Body of pancreas (tissue), 4 donors: ENCODE measurements at places on chromosomes 7 and 10. TPM values are rescaled to one million over a fixed set of nuclear protein-coding genes. Genes with fewer than 3 reads are reported as not detected.

ZNF425 gene
- total RNA-seq = 0.33 TPM

MARVELD1 gene
- total RNA-seq = 6.5 TPM

KCND2 gene
- total RNA-seq = 0.52 TPM

RPEL1 gene
- not detected for total RNA-seq

STOX1 gene
- total RNA-seq = 4.0 TPM

DNA sequence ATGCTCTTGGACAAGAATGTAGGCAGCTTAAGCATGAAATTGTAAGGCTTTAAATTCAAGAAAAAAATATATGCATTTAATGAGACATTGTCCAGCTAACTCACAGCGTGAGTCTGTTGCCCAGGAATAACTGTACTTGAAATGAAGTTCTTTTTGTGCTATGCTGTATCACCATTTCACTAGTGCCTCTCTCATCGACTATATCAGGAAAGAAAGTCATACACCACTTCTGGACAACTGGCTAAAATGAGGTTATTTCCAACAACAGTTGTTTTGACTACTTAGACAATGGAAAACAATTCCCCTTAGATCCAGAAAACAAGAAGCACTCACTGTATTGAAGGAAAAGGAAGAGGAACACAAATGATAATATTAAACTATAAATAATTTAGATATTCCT is 251.8 kb downstream of the CRPPA start:
- H3K27me3 ChIP-seq = no peaks in the 10 kb centered on the region
- no peak overlapping the region for H3K27ac ChIP-seq
- DNase-seq = no peak
- no peak overlapping the region for H3K4me3 ChIP-seq
- no peaks in the 10 kb centered on the region for H3K36me3 ChIP-seq

DNA sequence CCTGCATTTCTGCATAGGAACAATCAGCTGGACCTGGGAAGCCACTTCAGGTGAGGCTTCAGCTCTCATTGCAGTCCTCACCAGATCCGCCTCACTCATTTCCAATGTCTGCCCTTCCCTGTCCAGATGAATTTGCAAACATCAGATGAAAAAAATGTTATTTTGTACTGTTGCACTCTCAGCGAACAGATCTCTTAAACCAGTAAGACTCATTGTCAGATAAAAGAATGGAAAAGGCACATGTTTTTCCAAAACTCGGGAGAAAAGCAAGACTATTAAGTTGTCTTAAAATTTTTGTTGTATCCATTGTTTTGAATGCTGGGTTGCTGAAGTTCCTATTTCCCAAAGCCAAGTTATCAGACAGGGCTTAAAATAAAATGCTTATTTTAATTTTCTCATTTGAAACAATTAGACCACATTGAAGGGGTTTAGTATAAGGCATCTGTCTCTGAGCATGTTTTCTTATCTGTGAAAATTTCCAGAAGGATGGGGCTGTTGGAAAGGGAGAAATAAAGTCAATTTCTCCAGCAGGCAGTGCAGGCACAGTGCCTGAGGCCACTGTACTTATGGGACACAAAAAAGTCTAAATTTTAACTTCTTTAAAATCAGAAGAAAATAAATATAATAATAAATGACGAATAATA is 396.8 kb downstream of the KCNMA1 start:
- H3K36me3 ChIP-seq = no peaks in the 10 kb centered on the region
- H3K4me1 ChIP-seq = peaks cover 6% of the 10 kb centered on the region
- no peak overlapping the region for H3K4me3 ChIP-seq
- no peak overlapping the region for H3K27ac ChIP-seq
- no peaks in the 10 kb centered on the region for H3K27me3 ChIP-seq

DNA sequence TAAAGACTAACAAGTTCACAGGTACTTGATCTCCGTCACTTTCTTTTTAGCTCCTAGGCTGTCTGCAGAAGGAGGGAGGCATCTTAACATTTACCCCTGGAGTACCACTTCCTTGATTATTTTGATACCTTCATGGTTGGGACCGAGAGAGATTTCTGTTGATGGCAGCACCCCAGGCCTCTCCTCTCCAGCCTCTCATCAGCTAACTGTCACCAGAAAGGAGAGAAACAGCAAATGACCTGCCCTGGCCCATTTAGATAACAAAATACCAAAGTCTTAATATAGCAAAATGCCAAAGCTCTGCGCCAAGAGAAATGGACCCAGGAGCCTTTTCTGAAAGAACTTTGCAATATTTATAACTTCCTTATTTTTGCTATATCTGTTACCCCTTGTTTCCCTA is 30.0 kb upstream of the KLHL7 start:
- no peaks in the 10 kb centered on the region for H3K36me3 ChIP-seq
- H3K4me3 ChIP-seq = no peak overlapping the region
- H3K27ac ChIP-seq = no peak overlapping the region
- DNase-seq = no peak
- peaks cover 32% of the 10 kb centered on the region for H3K4me1 ChIP-seq

DNA sequence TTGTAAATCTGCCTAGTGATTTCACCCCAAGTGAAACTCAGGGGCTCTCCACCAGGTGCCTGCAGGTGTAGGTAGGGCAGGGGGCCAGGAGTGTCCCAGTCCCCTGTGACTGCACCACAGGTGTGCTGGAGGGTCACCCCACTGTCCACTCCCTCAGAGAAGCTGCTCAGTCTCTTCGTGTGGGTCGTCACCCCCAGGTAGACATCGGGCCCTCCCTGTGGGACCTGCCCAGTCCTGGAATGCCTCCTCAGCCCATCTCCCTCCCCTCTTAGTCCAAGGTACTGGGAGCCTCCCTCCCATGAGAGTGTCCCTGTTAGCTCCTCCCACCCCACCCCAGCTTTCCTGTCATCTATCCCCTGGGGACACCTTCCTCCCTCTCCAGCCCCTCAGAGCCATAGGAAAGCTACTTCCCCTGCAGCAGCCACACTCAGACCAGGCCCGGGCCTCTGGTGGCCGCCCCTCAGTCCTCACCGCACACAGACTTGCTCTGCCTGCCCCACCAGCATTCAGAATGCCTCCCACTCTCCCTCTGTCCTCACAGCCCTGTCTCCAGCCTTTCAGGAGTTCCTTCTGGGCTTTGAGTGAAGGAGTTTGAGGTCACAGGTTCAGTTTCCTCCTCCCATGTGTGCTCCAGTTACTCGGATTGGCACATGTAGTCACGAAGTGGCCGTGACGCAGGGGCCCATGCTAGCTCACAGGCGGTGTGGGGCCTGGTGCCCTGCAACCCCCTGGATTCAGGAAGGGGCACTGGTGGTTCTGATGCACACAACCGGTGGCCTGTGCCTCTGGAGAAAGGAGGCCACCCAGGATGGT is 5.1 kb downstream of the ALOX5 start:
- H3K36me3 ChIP-seq = no peaks in the 10 kb centered on the region
- H3K4me3 ChIP-seq = no peak overlapping the region
- H3K27me3 ChIP-seq = no peaks in the 10 kb centered on the region
- H3K4me1 ChIP-seq = peaks cover 18% of the 10 kb centered on the region
- DNase-seq = no peak

GRCh38 chr7:73918926-73919693 is 58.2 kb downstream of the TMEM270 start:
- no peak overlapping the region for H3K27ac ChIP-seq
- no peaks in the 10 kb centered on the region for H3K36me3 ChIP-seq
- no peak for DNase-seq
- H3K4me1 ChIP-seq = no peaks in the 10 kb centered on the region
- no peak overlapping the region for H3K4me3 ChIP-seq
- no peaks in the 10 kb centered on the region for H3K27me3 ChIP-seq

DNA sequence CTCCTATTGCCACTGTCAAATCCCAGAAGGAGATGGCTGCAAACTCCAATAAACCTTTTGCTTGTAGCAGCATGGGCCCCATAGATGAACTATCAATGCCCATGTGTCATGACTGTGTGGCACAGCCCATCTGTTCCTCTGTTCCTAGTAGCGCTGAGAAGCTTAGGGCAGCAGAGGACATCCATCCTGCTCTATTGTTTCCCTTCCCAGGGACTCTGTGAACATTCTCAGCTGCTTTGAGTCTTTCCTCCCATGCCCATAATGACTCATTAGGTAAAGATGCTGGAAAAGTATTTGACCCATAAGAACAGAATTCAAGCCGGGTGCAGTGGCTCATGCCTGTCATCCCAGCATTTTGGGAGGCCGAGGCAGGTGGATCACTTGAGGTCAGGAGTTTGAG is 28.3 kb downstream of the STMP1 start:
- H3K27ac ChIP-seq = no peak overlapping the region
- peaks cover 1% of the 10 kb centered on the region for H3K36me3 ChIP-seq
- no peak for DNase-seq
- no peaks in the 10 kb centered on the region for H3K4me1 ChIP-seq
- no peaks in the 10 kb centered on the region for H3K27me3 ChIP-seq

DNA sequence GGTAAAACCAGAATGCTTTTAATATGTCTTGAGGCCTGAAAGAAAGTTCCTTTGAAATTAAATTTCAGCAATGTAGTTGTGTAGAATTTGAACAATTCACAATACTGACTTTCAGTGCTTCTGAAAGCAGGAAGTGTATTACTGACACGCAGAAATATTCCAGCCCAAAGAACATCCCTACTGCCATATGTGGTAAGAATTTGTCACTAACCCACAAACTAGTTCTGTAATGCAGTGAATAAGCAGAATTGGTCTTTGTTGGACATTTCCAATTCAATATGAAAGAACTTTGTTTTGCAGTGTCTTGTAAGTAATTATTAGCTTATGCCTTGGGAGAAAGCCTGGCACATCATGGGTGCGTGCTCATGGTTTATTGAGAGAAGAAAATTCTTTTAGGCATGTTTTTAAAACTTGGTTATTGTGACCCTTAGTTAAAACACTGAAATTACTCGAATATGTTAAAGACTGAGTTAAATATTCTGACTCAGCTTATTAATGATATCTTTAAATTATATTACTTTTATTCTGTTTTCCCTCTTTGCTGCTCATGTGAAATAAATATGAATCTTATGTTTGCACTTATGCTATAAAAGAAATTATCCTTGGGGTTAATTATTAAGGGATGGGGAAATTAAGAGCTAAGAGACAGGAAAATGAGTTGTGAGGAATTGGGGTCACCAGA is 33.4 kb downstream of the PTPN12 start:
- H3K27me3 ChIP-seq = no peaks in the 10 kb centered on the region
- no peak for DNase-seq
- no peaks in the 10 kb centered on the region for H3K4me1 ChIP-seq
- peaks cover 4% of the 10 kb centered on the region for H3K36me3 ChIP-seq
- H3K4me3 ChIP-seq = no peak overlapping the region
- no peak overlapping the region for H3K27ac ChIP-seq

- no peak overlapping the region for H3K27ac ChIP-seq
- no peaks in the 10 kb centered on the region for H3K36me3 ChIP-seq
- no peaks in the 10 kb centered on the region for H3K27me3 ChIP-seq
- no peak for DNase-seq
- H3K4me1 ChIP-seq = peaks cover 12% of the 10 kb centered on the region
Measured at GRCh38 chr7:39647816-39648215, 24.4 kb downstream of the RALA start.

DNA sequence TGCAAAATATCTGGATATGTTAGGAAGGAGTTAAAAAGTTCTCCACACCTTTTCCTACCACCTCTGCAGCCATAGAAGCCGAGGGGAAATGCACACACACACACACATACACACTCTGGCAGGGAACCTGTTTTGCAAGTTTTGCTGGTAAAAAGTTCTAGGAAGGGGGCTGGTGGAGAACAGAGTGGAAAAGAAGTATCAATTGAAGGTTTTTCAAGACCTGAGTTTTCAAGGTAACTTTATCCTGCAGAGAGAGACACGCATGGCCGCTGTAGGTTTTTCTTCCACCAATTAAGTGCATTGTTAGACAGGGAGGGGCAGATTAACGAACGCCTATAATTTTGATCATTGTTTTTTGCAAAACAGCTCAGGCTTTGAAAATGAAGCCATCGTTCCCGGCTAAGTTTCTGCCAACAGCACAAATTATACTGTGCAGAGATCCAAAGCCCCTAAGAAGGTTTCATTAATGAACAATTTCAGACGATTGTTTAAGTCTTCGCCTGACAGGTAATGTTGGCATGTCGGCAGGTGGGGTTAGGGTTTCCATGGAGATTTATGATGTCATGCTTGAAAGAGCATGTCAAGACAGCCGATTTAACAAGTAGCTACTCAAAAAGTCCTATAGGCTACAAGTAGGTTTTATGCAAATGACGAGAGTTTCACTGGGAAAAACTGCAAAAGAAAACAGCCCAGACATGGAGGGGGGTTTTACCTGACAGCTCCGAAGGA is 29.7 kb downstream of the KIAA1217 start:
- H3K4me1 ChIP-seq = peaks cover 38% of the 10 kb centered on the region
- H3K27ac ChIP-seq = peak overlapping the region; percentile 85
- no peak overlapping the region for H3K4me3 ChIP-seq
- H3K27me3 ChIP-seq = no peaks in the 10 kb centered on the region
- DNase-seq = peak; percentile 56

DNA sequence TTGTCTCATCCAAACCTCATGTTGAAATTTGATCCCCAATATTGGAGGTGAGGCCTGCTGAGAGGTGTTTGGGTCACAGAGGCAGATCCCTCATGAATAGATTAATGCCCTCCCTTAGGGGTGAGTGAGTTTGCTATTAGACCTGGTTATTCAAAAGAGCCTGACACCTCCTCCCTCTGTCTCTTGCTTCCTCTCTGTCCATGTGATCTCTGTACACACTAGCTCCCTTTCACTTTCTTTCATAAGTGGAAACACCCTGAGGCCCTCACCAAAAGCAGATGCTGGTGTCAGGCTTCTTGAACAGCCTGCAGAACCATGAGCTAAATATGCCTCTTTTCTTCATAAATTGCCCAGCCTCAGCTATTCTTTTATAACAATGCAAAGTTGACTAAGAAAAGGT is 447.1 kb downstream of the MDFIC start:
- no peaks in the 10 kb centered on the region for H3K36me3 ChIP-seq
- no peaks in the 10 kb centered on the region for H3K4me1 ChIP-seq
- no peaks in the 10 kb centered on the region for H3K27me3 ChIP-seq
- H3K4me3 ChIP-seq = no peak overlapping the region
- DNase-seq = no peak
- no peak overlapping the region for H3K27ac ChIP-seq

DNA sequence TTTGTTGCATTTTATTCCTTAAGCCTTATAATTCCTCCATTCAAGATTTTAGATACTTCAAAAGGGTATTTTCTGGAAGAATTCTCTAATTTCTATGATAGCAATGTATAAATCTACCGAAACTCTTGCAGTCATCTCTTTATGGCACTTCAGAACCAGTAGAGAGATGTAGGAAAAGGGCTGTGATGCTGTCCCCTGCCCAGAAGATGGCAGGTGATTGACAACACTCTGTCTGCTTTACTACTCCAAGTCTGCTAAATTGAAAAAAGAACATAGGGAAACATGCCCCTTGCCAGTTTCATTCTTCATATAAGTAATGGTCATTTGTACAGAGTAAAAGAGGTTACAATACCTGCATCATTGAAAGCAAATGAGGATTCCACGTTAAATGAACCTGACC is 5.1 kb downstream of the TCTN3 start:
- DNase-seq = no peak
- H3K4me1 ChIP-seq = peaks cover 25% of the 10 kb centered on the region
- no peak overlapping the region for H3K27ac ChIP-seq
- no peak overlapping the region for H3K4me3 ChIP-seq
- no peaks in the 10 kb centered on the region for H3K27me3 ChIP-seq
- H3K36me3 ChIP-seq = no peaks in the 10 kb centered on the region

DNA sequence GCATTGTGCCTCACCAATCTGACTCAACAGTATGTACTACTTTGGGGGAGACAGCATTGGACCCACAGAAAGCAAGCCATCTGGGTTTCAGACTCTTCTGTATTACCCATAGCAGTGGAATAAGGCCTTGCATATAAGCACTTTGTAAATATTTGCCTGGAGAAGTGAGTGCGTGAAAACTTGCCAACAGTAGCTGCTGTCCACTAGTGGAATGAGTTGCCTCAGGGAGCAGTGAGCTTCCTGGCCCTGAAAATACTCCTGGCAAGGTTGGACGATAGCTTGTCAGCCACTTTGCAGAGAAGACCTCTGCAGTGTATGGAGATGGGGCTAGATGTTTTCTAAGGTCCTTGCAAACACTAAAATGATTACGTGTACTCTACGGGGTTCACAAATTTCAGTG is 21.6 kb downstream of the GARS1 start:
- no peaks in the 10 kb centered on the region for H3K36me3 ChIP-seq
- no peak overlapping the region for H3K27ac ChIP-seq
- no peaks in the 10 kb centered on the region for H3K27me3 ChIP-seq
